ENCODE measurements at places on chromosomes 4 and X.

DNA sequence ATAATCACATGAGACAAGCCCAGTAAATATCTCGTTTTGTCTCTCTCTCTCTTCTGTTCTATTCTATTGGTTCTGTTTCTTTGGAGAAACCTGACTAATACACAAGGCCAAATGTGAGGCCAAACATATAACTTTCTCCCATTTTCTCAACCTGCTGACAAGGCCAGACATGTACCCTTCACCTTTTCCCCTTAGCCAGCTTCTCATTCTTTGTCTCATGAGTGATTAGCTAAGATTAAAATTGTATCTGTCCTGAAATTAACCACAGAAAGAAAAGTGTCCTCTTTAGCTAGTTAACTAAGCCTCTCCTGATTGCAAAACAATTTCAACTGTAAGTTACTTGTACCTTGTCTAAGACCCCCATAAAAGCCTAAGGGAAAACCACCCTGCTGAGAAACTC lies 18.5 kb upstream of the ADGRA3 start:
- no peak for DNase-seq

GRCh38 chrX:54166915-54167314 lies 16.1 kb downstream of the FAM120C start:
- no peak for DNase-seq

- DNase-seq, result no peak
Observed at GRCh38 chrX:119095936-119096335, 23.1 kb downstream of the CT47C1 start.

DNA sequence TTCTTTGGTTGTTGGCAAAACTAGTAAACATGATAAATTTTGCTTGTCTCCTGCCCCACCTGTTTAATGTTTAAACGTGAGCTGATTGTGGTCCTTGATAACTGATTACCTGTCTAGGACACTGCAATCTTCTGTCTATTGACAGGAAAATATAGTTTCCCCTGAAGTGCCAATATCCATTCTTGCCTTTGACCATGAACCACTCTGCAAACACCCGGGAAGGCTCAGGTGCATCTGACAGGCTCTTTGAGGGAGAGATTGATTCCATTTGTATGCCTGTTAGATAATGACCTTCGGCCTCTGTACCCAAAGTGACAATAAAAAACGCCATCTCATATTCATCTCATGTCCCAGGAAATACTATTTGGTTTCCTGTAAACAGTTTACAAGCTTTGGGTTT lies 453.0 kb downstream of the CENPC start:
- DNase-seq, result no peak

GRCh38 chr4:153579872-153580271 lies 104.2 kb upstream of the TLR2 start:
- DNase-seq, result no peak

- no peak for DNase-seq
Observed at GRCh38 chrX:83658731-83659130, 150.6 kb downstream of the POU3F4 start.
